ENCODE measurements at places on chromosomes 5 and 9.

DNA sequence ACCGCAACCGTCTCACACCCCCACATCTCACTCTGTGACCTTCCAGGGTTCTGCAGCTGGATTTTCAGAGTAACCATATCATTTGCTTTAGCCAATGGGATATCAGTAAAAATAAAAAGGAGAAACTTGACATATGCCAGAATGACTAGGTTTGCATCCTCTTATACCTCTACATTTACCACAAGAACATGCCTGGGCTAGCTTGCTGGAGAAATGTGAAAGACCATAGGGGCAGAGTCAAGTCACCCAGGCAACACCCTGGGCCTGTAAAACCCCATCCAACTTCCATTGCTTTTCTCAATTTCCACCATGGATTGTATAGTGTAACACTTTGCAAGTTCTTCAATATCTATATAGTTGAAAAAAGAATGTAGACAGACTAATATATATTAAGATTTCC, 731.1 kb downstream of the PTPRD start:
- DNase-seq, result no peak

DNA sequence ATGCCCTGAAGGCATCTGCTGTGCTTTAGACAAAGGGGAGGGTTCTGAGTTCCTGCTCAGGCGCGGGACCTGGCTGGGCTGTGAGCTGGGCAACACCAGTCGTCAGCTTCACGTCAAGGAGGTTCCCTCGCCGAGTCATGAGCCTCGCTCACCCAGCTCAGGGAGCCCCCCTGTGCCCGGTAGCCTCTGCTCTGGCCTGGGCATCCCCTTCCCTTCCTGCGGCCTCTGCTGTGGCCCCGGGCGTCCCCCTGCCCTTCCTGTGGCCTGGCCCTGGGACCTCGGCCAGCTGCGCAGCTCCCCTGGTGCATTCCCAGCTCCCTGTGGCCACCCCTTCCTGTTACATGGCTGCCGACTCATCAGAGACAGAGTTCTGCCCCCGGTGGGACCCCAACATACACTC, 29.8 kb downstream of the TERT start:
- no peak for DNase-seq

GRCh38 chr5:104352954-104353353, 790.4 kb upstream of the NUDT12 start:
- DNase-seq, result no peak

GRCh38 chr5:134642931-134643530, 5.6 kb upstream of the SEC24A start:
- DNase-seq, result no peak

GRCh38 chr9:136631038-136632000, 31.4 kb upstream of the EGFL7 start:
- DNase-seq, result peak; percentile 86

DNA sequence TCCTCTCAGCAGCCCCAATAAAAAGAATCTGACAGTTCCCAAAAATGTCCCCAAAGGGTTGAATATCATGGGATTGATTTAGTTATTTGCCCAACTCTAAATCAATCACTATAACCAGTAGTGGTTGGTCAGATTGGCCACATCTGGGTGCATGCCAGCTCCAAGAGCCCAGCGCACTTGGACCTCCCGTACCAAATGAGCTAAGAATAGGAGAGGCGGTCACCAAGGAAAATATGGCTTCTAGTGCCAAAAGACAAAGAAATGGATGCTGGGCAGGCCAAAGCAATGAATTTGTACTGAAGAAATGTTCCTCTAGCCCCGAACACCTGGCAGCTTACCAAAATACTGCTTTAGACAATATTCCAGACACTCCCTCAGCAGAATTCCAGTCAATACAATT, 80.3 kb downstream of the RCL1 start:
- DNase-seq, result no peak

GRCh38 chr9:36788534-36788933, 215.8 kb downstream of the MELK start:
- DNase-seq, result no peak

- no peak for DNase-seq
These were observed 82.1 kb downstream of the AMBP start for GRCh38 chr9:113995963-113996362.

GRCh38 chr9:115204904-115205453, 87.0 kb upstream of the TNC start:
- DNase-seq, result no peak

GRCh38 chr5:39301406-39301805, 62.9 kb downstream of the C9 start:
- DNase-seq, result no peak

DNA sequence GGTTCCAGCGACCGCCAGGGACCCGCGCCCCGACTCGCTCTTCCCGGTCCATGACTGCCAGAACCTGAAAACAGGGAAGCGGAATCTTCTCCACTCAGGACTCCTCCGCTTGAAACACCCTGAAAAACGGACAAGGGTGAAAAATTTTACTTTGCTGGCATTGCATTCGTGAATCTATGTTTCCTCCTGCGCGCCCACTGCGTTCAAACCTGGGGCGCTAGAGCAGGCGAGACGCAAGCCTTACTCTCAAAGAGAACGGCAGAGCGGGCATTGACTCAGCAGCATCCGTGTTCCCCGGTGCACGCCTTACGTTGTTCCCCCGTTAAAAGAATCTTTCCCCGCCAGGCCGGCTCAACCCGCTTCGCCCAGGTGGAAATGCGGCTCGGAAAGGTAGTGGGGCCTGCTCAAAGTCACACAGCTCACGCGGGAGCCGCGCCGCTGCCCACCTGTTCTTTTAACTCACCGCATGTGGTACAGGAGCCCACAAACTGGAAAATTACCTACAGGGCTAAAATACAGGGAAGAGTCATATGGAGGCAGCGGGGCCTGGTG, 999 bp upstream of the DRD1 start:
- no peak for DNase-seq

DNA sequence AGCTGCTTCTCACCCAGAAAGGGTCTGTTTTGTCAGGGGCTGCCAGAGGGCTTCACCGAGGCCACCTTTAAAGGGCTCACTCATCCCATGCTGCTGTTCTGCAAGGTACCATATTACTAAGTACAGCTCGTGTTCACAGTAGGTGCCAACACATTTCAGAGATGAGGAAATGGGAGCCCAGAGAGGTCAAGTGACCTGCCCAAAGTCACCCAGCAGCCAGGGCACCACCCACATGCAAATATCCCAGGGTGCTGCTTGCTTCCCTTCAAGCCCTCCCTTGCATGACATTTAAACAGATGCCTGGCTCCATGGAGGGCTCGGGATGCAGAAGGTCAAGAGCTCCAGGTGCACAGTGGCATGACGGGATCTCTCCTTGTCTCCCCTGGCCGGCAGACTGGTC, 123.5 kb upstream of the SARDH start:
- no peak for DNase-seq

DNA sequence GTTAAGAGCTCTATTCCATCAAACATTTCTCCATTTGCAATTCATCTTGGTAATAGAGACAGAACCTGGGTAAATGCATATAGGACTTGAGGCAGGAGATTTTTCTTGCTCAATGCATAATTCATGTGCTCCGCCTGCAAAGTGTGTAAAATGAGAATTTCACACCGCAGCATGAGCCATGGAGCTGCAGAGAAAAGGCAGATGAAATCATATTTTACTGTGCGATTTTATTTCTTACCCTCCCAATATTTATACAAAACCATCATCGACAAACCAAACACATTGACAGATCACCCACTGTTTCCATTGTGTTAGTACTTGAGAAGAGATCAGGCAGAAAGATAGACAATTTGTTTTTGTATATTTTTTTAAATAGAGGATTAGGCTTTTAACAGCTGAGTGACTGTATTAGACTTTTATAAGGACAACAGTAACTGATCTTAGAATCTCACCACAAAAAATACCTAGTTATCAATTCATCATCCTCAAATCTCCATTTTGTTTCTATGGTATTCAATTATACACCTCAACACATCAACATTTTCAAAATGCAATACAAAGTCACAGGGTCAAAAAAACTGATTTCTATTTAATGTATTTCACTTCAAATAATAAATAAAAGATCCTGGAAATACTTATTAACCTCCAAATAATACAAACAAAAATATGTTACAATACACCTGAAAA, 191.1 kb downstream of the AP3B1 start:
- DNase-seq, result no peak

DNA sequence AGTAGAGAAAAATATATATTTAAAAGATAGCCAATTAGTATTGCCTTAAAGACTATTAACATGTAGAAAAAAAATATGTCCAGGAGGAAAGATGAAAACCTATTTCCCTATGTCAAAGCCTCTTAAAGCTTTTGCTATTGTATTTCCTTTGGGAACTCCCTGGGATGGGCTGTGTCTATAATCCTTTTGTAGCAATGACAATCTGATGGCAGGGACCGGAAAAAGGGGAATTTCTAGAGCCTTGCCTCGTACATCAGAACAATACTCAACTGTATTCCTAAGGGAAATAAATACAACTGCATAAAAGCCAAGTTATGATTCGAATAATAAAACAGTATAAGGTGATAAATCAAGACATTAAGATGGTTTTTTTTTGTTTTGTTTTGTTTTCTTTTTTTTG, 257.3 kb downstream of the MLLT3 start:
- no peak for DNase-seq

DNA sequence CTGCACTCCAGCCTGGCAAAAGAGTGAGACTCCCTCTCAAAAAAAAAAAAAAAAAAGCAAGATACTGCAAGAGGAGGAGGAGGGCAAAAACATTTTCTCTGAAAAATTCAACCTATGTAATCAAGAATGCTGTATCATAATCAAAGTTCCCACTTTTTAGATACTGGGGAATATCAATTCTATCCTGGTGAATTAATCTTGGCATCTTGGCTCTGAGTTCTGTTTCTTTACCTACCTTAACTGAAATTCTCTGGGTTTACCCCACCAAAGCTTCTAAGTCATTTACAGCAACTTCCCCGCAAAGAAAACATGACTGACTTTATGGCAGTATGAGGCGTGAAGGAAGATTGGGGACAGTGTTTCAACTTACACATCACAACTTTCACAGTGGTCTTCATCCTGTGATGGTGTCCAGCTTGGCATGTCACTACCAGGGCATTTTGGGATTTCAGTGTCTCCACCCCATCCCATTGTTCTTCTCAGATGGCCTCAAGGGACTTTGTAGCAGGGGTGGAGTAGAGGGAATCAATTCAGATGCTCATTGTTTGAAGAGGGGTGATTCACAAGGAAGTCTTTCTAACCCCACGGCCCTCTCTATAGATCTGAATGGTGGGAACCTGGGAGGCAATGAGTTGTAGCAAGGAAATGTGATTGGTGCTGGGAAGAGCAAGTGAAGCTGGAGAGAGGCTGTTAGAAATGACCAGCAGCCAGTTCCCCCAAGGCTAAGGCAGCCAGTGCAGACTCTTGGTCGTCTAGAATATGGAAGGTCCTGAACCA, 130.5 kb downstream of the SCAMP1 start:
- no peak for DNase-seq

DNA sequence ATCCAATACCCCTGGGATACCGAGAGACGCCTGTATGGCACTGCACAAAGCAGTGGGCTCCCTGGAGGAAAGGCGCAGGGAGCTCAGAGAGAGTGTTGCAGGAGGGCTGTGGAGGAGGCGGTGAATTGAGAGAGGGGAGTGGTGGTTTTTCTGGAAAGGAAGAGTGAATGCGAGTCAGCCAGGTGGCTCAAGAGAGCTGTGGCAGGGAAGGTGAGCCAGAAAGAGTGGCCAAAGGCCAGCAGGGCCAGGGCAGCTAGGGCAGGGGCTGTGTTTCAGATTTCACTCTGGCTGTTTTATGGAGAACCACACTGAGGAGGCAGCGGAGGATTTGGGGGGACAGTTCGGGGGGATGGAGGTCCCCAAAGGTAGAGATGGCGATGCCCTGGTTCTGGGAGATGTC, 13.0 kb upstream of the DAB2IP start:
- DNase-seq, result no peak

GRCh38 chr5:1445313-1445688, at the start of gene SLC6A3:
Gene SLC6A3, minus strand, starts transcription at chr5:1445440. Its CDS starts 2,243 bp downstream, at chr5:1443197.
- DNase-seq, result peak; percentile 24

- DNase-seq, result no peak
These were observed 8.3 kb downstream of the NANS start for GRCh38 chr9:98064623-98065392.

- DNase-seq, result peak; percentile 33
These were observed at the start of gene NIPAL4 for GRCh38 chr5:157459715-157460599. Gene NIPAL4, plus strand, starts transcription at chr5:157460213. Its CDS starts 108 bp downstream, at chr5:157460321.

DNA sequence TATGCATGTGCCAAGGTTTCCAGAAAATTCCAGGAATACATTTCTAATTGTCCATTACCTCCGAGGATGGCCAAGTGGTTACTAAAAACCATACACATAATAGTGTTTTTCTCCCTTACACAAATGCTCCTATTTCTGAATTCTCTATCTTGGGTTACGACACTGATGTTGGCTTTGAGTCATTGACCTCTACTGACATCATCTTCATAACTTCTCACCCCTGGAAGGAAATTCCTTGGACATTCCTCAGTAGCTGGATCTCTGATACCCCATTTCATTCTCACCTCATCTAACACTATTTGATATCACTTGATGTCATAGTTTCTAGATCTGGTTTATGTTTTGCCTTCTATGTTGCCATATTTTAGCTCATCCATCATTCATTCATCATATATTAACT, 287.2 kb downstream of the CTNND2 start:
- DNase-seq, result no peak

DNA sequence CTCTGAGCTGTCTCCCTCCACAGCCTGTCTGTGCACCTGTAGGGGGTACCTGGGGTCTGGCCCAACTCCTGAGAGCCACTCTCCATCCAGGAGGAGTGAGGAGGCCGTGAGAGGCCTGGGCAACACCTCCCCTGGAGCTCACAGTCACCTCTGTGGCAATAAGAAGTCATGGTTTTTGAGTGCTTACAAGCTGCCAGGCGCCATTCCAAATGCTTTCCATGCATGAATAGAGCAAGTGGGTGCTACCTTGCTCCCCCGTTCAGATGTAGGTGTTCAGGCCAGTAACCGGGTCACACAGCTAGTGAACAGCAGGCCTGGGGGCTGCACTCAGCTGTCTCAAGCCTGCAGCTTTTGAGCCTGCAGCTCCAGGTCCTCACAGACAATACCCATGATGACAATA, 30.6 kb downstream of the CORO2A start:
- DNase-seq, result no peak

DNA sequence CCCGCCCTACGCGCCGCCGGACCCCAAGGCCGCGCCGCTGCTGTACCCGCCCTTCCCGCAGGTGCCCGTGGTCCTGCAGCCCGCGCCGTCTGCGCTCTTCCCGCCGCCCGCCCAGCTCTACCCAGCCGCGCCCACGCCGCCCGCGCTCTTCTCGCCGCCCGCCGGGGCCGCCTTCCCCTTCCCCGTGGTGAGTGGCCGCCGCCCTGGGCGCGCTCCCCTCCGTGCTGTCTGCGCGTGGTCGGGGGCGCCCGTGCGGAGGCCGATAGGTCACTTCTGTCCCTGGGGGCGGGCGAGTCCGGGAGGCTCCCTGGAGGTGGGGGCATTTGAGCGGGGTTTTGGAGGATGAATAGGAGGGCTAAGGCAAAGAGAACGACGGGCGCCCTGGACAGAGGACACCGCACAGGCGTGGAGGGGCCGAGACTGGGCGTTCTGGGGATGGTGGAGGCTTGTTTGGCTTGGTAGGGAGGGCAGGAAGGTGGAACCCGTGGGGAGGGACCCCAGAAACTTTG, 9.6 kb downstream of the PRRT1B start:
- DNase-seq, result no peak

DNA sequence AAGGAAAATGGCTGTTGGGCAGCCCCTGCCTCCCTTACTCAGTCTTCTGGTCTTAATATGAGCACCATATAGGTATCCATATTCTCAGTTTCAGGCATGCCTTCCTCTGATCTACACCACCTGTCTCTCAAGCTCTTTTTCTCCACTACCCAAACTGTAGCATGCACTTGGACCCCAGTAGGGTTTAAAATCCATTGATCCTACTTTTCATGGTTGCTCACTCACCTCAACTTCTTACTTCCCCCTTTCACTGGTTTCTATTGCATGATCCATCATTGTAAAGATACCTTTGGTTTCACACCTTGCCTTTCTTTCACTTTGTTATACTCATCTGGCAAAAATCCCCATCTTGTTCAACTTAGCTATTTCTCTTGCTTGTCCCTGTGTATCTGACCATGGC, 159.4 kb downstream of the KDM4C start:
- DNase-seq, result no peak
